ENCODE measurements at places on chromosomes 7 and 10.

DNA sequence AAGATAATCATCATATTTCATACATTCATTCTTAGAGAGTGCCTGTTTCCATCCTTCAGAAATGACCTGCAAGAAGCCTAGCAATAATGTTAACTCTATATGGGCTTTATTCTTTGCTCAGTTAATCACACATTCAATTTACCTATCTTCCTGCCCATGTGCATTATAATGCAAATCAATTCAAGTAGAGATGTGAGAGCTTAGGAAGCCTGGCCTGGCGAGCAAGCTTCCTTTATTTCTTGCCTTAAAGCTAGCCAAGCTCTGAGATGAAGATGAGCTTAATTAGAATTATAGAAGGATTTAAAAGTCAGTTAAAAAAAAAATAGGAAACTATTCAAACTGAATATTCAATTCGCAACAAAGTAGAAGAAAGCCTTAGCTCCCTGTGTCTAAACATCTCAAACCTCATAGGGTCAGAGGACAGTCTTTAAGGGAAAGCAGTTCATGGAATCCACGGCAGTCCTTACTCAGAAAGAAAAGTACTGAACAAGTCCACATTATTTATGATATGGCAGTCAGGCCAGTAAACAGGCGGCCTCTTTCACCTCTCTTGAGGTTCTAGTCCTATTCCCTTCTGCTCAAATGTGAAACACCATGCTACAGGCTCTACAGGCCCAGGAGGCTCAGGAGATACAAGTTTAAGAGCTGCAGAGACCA, 214.1 kb downstream of the TFEC start:
- no peak for DNase-seq

- DNase-seq, result no peak
Observed at GRCh38 chr10:95312257-95312656, 21.5 kb upstream of the PDLIM1 start.

- DNase-seq, result no peak
Observed at GRCh38 chr10:86654411-86655172, at the start of gene OPN4. OPN4 (plus strand) TSS chr10:86654547; CDS start chr10:86654784, 237 bp downstream.

- peak; percentile 39 for DNase-seq
Observed at GRCh38 chr7:1694611-1695511, 24.8 kb downstream of the ELFN1 start.

- no peak for DNase-seq
Observed at GRCh38 chr10:52811776-52812175, 39.2 kb upstream of the MBL2 start.

DNA sequence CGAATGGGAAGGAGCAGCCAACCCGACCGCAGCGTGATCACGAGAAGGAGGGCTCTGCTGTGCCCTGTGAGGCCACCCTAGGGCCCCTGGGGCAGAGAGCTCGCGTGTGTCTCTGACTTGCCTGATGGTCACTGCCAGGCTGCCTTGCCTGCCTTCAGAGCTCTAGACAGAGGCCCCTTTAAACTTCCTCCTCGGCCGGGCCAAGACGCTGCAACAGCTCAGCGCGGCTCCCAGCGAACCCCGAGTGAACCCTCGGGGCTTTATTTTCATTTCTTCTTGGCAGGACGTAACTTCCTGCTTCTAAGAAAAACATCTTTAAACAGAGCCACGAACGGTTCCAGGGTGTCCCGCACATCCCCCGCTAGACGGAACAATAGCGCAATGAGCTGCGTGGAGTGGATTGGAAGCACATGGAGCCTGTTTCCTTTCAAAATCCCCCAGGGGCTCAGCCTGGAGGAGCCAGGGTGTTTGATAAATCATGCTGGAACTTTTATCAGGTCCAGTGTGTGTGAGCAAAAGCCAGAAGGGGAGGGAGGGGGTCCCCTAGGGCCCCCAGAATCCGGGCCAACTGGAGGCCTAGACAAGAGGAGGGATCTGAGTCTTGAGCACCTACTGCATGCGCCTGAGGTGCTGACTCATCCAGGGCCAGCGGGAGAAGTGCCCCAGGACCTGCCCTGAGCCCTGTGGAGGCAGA, 134.1 kb upstream of the GDF10 start:
- DNase-seq, result no peak

DNA sequence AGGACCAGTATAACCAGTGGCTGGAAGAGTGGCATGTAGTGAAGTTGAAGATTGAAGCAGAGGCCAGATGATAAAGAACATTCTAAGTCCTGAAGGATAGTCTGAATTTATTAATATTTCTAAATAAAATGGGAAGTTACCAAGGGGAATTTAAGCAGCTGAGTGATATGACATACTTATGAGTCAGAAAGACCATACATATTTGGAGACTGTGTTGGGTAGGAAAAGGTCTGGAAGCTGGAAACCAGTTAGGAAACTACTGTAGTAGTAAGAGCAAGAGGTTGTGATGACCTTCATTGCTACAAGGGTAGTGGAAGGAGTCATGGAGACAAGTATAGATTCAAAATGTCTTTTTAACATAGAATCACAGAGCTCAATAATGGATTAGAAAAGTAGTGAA, 752.3 kb downstream of the SUGCT start:
- DNase-seq, result no peak

GRCh38 chr7:155590215-155591018, 44.1 kb upstream of the CNPY1 start:
- peak; percentile 84 for DNase-seq

- DNase-seq, result no peak
Observed at GRCh38 chr7:76383089-76383944, 24.5 kb upstream of the YWHAG start.

GRCh38 chr10:29191674-29192073, 97.2 kb upstream of the LYZL1 start:
- DNase-seq, result no peak

- DNase-seq, result no peak
Observed at GRCh38 chr10:122018951-122019413, 30.0 kb downstream of the TACC2 start.

DNA sequence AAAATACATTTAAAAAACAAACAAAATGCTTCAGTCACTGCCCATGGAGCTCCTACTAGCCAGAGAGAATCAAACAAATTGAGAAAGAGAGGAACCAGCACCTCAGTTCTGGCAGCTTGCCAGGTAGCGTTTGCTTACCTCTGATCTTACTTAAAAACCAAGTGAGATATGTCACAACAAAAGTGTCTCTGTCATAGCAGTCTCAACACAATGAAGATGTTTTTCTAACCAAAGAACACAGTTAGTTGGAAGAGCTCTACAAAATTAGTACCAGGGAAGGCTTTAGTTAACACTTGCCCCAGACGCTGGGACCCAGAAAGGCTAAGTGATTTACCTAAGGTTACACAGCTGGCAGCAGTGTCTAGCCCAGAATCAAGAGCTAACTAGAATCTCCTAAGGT, 3.4 kb downstream of the DOCK4 start:
- DNase-seq, result no peak

- DNase-seq, result no peak
Observed at GRCh38 chr7:128362670-128363069, 1.2 kb upstream of the PRRT4 start.

DNA sequence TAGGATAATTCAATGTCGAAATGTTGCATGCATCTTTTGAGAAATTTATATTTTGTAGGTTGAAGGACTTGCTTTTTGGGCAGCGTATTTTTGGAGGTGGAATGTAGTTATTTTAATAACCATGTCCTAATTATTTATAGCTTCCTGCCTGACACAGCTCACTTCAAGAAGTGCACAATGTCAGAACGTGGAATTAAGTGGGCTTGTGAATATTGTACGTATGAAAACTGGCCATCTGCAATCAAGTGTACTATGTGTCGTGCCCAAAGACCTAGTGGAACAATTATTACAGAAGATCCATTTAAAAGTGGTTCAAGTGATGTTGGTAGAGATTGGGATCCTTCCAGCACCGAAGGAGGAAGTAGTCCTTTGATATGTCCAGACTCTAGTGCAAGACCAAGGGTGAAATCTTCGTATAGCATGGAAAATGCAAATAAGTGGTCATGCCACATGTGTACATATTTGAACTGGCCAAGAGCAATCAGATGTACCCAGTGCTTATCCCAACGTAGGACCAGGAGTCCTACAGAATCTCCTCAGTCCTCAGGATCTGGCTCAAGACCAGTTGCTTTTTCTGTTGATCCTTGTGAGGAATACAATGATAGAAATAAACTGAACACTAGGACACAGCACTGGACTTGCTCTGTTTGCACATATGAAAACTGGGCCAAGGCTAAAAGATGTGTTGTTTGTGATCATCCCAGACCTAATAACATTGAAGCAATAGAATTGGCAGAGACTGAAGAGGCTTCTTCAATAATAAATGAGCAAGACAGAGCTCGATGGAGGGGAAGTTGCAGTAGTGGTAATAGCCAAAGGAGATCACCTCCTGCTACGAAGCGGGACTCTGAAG, 620 bp downstream of the ZRANB1 start:
- DNase-seq, result no peak

DNA sequence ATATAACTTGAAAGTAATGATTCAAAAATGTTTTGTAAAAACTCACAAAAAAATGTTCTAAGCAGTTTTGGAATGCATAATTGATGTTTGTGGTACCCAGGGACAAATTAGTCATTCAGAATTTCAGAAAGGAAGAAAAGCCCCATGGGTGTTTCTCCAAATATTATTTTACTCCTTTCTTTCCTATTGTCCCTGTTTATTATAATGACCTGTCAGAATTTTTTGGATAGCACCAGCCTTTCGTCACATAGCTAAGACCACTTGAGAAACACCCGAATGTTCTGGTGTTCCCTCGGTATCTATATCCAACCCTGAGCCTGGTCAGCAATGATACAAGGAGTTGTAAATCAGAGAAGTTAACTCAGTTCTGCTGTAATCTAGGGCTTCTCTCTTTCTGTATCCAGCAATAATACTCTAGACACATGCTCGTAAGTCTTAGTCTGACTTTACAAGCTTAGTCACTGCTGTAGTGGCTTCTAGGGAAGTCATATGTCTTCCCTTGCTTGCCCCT, 64.8 kb upstream of the MEOX2 start:
- DNase-seq, result no peak

DNA sequence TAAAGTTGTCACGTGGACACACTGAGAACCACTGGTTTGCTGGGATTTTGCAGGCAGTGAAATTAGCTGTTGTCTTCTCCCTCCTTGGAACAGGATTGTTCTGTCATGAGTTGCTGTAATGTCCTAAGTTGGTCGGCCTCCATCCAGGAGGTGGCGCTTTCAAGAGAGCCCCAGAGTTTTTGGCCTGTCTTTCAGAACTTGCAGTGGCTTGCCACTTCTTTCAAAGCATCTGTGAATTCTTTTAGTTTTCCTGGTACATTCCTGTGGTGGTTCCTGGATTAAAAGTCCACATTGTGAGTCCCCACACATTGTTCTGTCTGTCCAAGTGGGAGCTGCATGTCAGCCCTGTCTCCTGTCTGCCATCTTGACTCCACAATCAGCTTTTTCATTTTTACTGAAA, 133.8 kb downstream of the PON1 start:
- DNase-seq, result no peak

DNA sequence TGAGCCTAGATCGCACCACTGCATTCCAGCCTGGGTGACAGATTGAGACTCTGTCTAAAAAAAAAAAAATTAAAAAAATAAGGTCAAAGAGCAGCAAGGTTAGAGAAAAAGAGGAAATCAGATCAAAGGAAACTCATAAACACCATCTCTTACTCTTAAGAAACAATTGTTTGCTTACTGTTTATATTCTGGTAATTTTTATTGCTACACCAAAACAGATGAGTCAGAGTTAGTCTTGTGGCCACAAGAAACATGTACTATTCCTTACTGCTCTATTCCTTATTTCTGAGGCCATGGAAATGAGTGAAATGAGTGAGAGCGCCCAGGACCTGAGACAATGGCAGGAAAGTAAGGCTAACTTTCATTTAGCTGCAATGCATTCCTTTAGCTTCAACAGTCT, 387.3 kb downstream of the HPSE2 start:
- DNase-seq, result no peak

DNA sequence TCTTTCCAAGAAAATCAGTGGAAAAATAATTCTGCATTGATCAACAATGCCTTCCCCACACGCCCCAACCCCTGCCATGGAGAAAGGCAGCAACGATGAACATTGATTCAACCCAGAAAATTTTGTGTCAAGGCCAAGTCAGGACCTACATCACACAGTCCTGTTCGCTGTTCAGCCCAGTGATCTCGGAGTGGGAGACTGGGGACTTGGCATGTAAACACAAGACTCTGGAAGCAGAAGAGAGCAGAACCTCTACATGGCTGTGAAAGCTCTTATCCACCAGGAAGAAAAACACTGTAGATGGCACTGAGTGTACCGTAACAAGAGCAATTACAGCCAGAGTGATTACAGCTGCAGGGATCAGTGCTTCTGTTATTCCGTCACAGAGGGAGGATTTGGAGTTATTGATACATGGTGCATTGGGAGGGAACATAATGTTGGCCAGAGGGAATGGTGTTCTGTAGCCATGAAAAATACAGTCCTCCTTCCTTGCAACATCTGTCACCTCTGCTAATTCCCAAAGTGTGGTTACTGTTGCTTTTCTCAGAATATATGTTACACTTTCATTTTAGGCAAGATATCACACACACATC, 136.6 kb downstream of the IQUB start:
- DNase-seq, result peak; percentile 2

- DNase-seq, result peak; percentile 83
Observed at GRCh38 chr10:44963772-44964633, 4.4 kb downstream of the RASSF4 start.

GRCh38 chr7:77238703-77239136, 39.1 kb upstream of the FGL2 start:
- no peak for DNase-seq

GRCh38 chr7:150685219-150686029, at the start of gene GIMAP2:
GIMAP2 (plus strand) TSS chr7:150685706; CDS start chr7:150687060, 1,354 bp downstream.
- peak; percentile 15 for DNase-seq

DNA sequence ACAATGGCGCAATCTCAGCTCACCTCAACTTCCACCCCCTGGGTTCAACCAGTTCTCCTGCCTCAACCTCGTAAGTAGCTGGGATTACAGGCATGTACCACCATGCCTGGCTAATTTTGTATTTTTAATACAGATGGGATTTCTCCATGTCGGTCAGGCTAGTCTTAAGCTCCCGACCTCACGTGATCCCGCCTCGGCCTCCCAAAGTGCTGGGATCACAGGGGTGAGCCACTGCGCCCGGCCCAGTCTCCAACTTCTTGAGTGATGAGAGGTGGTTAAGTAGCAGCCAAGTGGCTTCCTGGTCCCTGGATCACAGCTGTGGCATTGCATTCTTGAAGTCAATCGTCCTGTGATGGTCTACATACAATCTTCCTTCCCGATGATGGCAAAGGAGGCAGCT, 46.1 kb upstream of the NFE2L3 start:
- DNase-seq, result no peak
